Foreskin keratinocyte (primary cell): ENCODE measurements at places on chromosomes 11 and 22. TPM values are rescaled to one million over a fixed set of nuclear protein-coding genes. Genes with fewer than 3 reads are reported as not detected.
A peak's percentile ranks its signal among the peaks of the same experiment; 100 is the strongest.

BRSK2 gene
- 0.08 and 0.18 TPM in 2 replicates for polyA plus RNA-seq

- peak; percentile 59 for DNase-seq
Observed at GRCh38 chr11:57456960-57457642, 3.2 kb upstream of the RTN4RL2 start.

- DNase-seq = no peak
Observed at GRCh38 chr22:38861927-38862326, 10.1 kb downstream of the CBX6 start.

PTPN5 gene
- not detected in 2 replicates for polyA plus RNA-seq

DNA sequence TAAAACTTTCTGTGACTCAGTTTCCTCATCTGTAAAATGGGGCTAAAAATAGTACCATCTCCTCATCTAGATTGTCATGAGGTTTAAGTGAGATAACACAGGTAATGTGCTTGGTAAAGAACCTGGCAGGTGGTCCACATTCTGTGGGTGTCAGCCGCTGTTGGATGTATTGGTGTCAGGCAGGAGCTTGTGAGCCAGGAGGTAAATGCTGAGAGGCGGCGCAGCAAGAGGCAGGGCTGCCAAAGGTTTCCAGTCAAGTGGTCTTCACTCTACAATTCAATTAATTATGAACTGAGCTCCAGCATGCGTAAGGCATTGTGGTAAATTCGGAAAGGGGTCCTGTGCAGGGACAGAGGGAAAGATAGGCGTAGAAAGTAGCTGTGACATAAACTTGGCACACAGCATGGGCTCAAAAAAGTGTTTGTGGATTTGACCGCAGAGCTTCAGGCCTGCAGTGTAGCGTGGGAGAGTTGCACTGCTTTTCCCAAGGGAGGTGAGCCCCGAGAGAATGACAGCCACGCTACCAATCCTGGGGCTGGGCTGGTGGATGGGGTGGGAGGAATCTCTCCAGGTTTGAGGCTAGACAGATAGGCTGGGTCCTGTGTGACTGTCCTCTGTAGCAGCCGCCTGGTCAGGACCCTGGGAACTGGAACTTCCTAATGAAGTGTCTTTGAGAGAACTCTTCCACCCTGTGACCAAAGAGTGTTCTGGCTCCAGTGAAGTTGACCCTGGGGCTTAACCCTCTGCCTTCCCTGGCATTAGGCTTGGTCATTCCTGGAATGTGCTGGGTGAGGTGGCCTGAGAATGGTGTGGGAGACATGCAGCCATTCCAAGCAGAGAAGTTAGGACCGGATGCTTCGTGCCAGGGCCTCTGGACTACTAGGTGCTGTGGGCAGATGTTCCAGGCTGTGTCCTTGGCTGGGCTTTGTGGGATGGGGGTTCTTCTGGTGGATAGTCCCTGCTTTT is 122.4 kb downstream of the FEZ1 start:
- no peak for DNase-seq

DNA sequence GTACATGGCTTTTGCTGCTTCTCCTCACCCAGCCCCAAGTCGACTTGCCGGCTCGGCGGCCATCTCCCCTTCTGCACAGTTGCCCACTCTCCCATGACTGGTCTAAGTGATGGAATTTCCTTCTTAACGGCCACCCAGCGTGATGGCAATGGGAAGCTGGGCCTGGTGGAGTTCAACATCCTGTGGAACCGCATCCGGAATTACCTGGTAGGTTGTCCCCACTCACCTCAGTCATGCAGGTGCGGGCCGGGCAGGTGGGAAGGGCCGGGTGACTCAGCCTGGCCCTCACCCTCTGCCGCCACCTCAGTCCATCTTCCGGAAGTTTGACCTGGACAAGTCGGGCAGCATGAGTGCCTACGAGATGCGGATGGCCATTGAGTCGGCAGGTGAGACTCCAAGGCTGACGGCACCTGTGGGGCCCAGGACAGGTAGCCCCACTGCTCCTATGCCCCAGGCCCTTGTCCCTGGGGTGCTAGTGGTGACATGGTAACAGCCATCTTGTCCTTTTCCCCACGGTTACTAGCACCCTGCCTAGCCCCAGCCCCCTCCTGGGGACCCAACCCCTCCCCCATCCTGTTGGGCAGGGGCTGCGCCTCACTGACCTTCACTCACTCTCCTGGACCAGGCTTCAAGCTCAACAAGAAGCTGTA is 28.1 kb downstream of the CAPN1 start:
- DNase-seq = no peak

- DNase-seq = no peak
Observed at GRCh38 chr11:33515347-33515746, 185.3 kb downstream of the C11orf91 start.

- DNase-seq = no peak
Observed at GRCh38 chr11:134413043-134413825, 1.2 kb upstream of the B3GAT1 start.

- no peak for DNase-seq
Observed at GRCh38 chr22:50445880-50446707, 28.7 kb downstream of the SBF1 start.
